Activated T-cell treated with anti-CD3 and anti-CD28 coated beads, Interleukin-2, amount 50 U/mL, for 48 hours (primary cell): ENCODE measurements at places on chromosomes 2 and 18.

- DNase-seq: no peak
Observed at GRCh38 chr2:84458551-84459017, 496 bp downstream of the SUCLG1 start.

GRCh38 chr2:194826241-194826640, 830.8 kb upstream of the SLC39A10 start:
- no peak for DNase-seq

- no peak for DNase-seq
Observed at GRCh38 chr2:166417669-166418068, 41.9 kb upstream of the SCN9A start.

DNA sequence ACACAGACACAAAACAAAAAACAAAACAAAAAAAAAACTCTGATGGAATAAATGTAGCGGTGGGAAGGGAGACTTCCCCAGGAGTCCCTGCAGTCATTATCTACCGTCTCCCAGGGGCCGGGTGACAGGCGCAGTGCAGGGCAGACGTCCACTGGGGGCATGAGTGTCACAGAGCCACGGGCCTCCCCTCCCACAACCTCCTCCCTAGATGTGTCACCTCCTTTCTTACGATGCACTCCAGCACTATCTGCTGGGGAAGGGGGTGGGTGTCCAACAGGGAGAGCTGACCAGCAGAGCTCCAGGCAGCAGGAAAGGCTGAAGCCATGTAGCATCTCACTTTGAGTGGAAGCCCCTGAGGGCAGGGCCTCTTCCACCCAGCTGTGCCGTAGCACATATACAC, 84.5 kb downstream of the LONRF2 start:
- DNase-seq: no peak

DNA sequence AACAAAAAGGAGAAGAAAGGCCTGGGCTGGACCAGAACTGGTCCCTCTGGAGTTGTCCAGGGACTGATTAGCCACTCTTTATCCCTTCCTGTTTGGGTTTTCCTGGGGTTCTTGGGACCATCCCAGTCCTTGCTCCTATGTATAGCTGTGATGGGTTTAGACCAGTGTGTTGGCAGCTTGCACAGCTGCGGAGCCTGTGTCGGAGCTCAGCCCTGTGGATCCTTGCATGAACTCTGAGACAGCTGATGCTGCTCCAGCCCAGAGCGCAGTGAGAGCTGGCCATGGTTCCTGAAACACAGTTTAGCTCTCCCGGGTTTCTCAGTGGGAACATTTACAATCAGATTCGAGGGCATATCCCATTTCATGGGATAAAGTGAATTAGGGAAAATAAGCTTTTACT, 16.9 kb downstream of the IMPA2 start:
- DNase-seq: no peak

- DNase-seq: no peak
Observed at GRCh38 chr2:112831946-112832840, 4.4 kb downstream of the IL1B start.

- DNase-seq: no peak
Observed at GRCh38 chr2:179860255-179861026, 971 bp downstream of the ZNF385B start.

GRCh38 chr2:161257123-161257952, 50.9 kb upstream of the PSMD14 start:
- DNase-seq: no peak

DNA sequence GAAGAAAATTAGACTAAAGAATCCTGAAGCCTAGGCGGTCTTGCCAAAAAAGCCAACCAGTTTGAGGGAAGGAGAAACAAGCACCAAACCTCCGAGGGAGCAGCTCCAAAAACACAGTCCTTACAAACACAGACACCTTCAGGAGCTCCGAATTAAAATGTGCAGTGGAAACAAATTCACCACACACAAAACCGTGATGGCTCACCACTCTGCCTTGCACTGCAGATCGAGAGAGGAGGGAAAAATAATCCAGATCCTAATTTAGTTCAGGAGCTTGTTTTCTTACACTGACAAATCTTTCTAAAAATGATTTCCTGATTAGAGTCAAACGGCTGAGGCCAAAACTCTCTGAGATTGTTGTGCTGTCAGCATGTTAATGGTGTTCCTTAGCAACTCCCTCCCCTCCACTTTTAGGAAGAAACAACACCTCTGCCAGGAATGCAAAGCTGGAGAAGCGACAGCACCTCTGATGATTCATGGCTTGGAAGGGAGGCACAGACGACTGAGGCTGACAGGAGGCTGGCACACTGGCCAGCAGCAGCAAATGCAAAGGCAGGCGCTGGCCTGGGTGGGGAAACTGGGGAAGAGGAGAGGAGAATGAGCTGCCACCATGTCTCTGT, 249.4 kb upstream of the KLHL29 start:
- DNase-seq: no peak

DNA sequence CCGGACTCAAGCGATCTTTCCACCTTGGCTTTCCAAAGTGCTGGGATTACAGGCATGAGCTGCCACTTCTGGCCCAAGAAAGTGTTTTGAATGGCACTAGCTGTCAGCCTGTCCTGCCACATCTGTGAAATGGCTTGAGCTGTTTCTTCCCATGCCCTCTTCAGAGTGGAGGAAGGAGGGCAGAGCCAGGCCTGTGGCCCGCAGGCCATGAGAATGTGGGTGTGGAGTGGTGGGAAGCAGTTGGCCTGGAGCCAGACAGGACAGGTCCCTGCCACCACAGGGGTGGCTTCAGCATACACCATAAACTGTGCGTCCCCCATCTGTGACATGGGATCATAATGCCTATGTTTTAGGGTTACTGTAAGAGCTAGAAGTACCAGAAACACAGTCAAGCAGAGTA, 6.5 kb downstream of the SLC66A3 start:
- DNase-seq: no peak

- DNase-seq: no peak
Observed at GRCh38 chr2:19796035-19796695, 105.6 kb downstream of the TTC32 start.

- DNase-seq: no peak
Observed at GRCh38 chr2:138640921-138641676, 139.1 kb downstream of the NXPH2 start.

GRCh38 chr2:185255566-185255965, 483.0 kb upstream of the FSIP2 start:
- no peak for DNase-seq

GRCh38 chr18:78739115-78739514, 240.5 kb upstream of the SALL3 start:
- DNase-seq: no peak

DNA sequence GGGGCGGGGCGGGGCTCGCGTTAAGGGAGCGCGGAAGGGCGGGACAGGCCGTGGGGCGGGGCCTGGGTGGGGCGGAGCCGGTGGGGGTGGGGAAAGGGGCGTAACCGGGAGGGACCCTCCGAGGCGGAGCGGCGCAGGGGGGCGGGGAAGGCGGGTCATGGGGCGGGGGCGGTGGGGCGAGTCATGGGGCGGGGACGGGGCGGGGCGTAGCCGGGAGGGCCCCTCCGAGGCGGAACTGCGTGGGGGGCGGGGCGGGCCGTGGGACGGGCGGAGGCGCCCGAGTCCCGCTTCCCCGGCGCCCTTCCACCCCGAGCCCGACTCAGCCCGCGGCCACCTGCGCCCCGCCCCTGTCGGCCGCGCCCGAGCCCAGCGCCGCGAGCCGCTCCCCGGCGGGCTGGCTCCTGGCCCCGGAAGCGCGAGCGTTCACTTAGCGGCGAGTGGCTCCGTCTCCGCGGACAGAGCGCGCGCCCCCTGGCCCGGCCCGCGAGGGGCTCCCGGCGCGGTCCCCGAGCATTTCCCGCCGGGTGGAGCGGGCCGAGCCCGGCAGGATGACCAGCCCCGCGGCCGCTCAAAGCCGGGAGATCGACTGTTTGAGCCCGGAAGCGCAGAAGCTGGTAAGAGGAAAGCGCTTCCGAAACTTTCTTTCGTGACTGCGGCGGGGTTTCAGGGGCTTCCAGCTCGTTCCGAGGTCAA, 64.7 kb downstream of the LRRFIP1 start:
- DNase-seq: peak; percentile 97
